Effector CD4-positive, alpha-beta T cell (primary cell): ENCODE measurements at places on chromosomes 5 and 9.

DNA sequence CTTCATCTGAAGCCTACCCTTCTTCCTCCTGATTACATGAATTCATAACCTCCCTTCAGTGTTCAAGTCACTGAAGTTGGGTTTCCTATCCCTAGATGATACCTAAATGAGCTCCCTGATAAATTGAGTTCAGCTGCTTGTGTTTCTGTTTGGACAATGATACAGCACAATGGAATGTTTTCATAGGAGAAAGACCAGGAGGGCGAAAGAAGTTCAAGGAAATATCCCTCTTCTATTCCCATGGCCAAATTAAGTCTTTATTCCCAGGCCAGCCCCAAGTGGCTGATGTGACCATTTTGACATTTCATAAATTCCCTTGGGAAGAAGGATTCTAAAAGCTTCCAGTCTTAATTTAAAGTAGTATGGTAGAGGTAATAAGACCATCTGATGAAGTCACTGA is 555.8 kb upstream of the CLINT1 start:
- no peak for DNase-seq

DNA sequence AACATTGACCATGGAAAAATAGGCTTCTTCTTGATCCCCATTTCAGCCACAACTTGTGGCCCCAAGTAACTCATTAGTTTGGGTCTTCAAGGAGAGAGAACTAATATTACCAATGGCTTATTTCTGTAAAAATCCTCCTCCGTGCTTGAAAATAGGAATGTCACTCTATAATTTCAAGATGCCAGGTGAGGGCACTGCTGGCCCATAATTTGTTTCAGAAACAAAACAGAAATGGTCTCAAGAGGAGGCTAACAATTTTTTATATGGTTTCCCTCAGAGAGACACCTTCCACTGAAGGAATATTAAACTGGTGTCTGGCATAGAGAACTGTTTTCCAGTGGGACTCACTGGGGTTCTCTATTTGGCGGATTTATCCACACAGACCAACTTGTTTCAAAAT is 437.0 kb upstream of the TRPC7 start:
- no peak for DNase-seq

- peak; percentile 31 for DNase-seq
Measured at GRCh38 chr5:65760504-65761275, 38.7 kb downstream of the NLN start.

- no peak for DNase-seq
Measured at GRCh38 chr5:150672237-150672883, 11.3 kb downstream of the MYOZ3 start.

- DNase-seq: no peak
Measured at GRCh38 chr5:112087222-112087621, 330.2 kb upstream of the NREP start.

- DNase-seq: no peak
Measured at GRCh38 chr5:175747539-175748060, 89.7 kb downstream of the HRH2 start.

- no peak for DNase-seq
Measured at GRCh38 chr9:116941266-116941665, 254.2 kb downstream of the TRIM32 start.

DNA sequence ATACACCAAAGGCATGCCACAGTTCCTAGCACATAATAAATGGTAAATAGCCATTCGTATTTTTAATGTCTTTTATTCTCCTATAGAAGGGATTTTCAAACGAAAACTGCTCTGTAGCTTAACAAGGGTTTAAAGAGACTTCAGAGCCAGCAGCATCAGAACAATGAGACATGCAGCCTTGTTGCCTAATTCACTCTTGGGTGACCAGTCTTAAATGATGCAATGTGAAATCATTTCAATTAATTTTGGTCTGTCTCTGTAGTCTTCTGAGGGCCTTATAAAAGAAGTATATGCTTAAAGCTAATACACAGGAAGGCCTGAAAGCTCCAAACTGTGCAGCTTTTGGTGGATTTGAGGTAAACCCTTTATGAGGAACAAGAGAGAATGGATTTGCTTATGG is 888.8 kb upstream of the WWC1 start:
- no peak for DNase-seq
